PC-3 (cell line): ENCODE measurements at places on chromosomes 7 and 10.

- peaks cover 24% of the 10 kb centered on the region for H3K4me1 ChIP-seq
- peaks cover 21% of the 10 kb centered on the region for H3K36me3 ChIP-seq
- no peak overlapping the region for H3K27ac ChIP-seq
- no peaks in the 10 kb centered on the region for H3K27me3 ChIP-seq
These were observed 1.9 kb downstream of the VWDE start for GRCh38 chr7:12401538-12402364.

- no peaks in the 10 kb centered on the region for H3K27me3 ChIP-seq
- H3K36me3 ChIP-seq, result no peaks in the 10 kb centered on the region
- no peak overlapping the region for H3K27ac ChIP-seq
- no peaks in the 10 kb centered on the region for H3K4me1 ChIP-seq
- no peak overlapping the region for H3K4me3 ChIP-seq
These were observed 16.4 kb upstream of the LARP4B start for GRCh38 chr10:947881-948280.

DNA sequence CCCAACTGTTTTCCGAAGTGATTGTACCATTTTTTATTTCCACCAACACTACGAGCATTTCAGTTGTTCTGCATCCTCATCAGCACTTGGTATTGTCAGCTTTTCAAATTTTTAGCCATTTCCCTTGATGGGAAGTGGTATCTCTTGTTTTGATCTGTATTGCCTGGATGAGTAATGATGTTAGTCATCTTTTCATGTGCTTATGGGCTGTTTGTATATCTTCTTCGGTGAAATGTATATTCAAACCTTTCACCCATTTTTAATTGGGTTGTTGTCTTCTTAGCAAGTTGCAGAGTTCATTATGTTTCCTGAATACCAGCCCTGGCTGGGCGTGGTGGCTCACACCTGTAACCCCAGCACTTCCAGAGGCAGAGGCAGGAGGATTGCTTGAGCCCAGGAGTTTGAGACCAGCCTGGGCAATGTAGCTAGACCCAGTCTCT, 22.1 kb downstream of the CLIP2 start:
- no peaks in the 10 kb centered on the region for H3K27me3 ChIP-seq
- DNase-seq, result peak; percentile 84
- peaks cover 42% of the 10 kb centered on the region for H3K4me1 ChIP-seq
- H3K4me3 ChIP-seq, result no peak overlapping the region
- H3K27ac ChIP-seq, result peak overlapping the region; percentile 99

- peaks cover 34% of the 10 kb centered on the region for H3K4me1 ChIP-seq
- peak overlapping the region; percentile 77 for H3K4me3 ChIP-seq
- peak overlapping the region; percentile 49 for H3K27ac ChIP-seq
- H3K27me3 ChIP-seq, result no peaks in the 10 kb centered on the region
These were observed 623 bp downstream of the HOXA4 start for GRCh38 chr7:27129729-27130539.

DNA sequence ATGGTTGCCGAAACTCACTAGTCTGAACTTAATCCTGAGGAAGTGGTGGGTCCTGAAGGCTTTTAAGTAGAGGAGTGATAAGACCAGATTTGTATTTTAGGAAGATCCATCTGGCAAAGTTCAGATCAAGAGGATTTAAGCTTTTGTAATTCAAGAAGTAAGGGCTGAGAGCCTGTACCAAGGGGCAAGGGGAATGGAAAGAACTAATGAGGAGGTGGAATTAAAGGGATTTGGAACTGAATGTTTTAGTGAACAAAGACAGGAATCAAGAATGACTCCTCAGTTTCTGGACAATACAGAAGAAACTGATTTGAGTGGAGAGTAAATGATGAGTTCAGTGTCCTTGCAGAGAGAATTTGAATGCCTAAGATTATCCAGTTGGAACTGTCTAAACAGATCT, 249.0 kb downstream of the C7orf25 start:
- peaks cover 13% of the 10 kb centered on the region for H3K4me1 ChIP-seq
- DNase-seq, result no peak
- no peak overlapping the region for H3K4me3 ChIP-seq
- no peaks in the 10 kb centered on the region for H3K36me3 ChIP-seq
- no peak overlapping the region for H3K27ac ChIP-seq

DNA sequence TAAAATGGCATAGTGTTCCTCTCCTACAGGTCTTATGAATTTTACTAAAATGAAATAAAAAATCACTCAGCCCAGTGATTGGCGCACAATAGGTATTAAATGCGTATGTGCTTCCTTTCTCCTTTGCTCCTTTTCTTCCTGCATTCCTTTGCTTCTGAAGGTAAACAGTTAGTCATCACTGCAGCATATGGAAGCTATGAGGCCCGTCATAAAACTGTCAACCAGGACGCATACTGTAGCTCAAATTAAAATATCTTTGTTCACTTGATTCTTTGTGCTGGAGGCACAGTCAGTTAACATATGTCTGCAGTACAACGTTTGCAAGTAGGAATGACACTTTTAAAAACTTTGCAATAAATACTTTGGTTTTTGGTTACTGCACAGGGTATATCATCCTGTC, 374.7 kb downstream of the TCERG1L start:
- DNase-seq, result peak; percentile 17
- H3K27me3 ChIP-seq, result no peaks in the 10 kb centered on the region
- H3K4me3 ChIP-seq, result no peak overlapping the region
- H3K4me1 ChIP-seq, result no peaks in the 10 kb centered on the region
- H3K27ac ChIP-seq, result no peak overlapping the region
- H3K36me3 ChIP-seq, result no peaks in the 10 kb centered on the region

GRCh38 chr7:87506246-87507180, 31.0 kb upstream of the ABCB4 start:
- no peak overlapping the region for H3K27ac ChIP-seq
- no peaks in the 10 kb centered on the region for H3K36me3 ChIP-seq
- H3K4me3 ChIP-seq, result no peak overlapping the region
- H3K27me3 ChIP-seq, result no peaks in the 10 kb centered on the region
